ENCODE measurements at places on chromosomes 3 and 15.

DNA sequence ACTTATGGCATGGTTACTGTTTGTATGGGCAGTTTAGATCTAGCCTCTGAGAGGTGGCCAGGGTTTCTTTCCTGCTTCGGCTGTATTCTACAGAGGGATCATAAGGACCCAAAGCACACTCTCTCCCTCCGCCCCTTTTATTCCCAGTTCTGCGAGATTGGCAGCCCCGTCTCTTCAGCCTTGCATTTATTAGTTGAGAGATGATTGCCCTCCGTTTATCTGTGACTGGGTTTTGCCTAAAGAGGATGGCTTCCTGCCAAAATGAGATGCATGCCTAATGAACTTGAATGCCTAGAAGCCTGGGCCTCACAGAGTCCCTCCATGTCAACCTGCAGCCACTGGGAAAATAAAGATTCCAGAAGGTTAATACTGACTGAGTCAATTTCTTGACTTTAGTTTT lies 97.1 kb upstream of the CHL1 start:
- DNase-seq: no peak

DNA sequence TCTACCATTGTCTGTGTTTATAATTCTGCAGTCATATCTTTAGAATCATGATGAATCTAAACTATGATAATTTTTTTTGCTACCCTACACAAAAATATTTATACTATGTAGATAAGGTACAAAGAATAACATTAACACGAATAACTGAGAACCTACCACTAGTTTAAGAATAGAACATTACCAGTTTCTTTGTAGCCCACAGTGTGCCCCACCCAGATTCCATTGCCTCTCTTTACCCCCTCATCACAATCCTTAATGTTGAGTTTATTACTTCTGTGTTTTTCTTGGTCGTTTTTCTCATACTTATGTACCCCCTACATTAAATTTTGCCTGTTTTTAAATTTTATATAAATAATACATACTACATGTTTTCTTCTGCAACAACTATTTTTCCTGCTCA lies 140.5 kb downstream of the BBX start:
- no peak for DNase-seq

DNA sequence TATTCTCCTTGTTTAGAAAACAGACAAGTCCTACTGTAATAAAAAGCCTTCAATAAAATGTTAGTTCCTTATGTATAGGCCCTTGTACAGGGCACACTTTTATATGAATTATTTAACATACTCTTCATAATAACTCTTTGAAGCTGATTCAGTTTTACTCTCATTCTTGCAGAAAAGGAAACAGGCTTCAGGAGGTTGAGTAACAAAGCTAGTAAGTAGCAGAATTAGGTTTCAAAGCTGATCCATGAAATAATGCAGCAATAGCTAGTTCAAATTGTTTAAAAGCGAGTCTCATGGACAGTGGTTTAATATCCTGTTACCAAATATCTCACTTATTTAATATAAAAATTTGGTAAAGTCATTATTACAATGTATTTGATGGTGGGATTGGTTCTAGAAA lies 25.0 kb downstream of the TCF12 start:
- DNase-seq: no peak

GRCh38 chr3:129022114-129023007 lies 21.3 kb downstream of the EFCC1 start:
- no peak for DNase-seq

GRCh38 chr3:142732066-142732465 lies 8.2 kb downstream of the TRPC1 start:
- DNase-seq: no peak
